ENCODE measurements at places on chromosomes 4 and X.

GRCh38 chr4:1790005-1790404 lies 3.1 kb upstream of the FGFR3 start:
- no peak for DNase-seq

DNA sequence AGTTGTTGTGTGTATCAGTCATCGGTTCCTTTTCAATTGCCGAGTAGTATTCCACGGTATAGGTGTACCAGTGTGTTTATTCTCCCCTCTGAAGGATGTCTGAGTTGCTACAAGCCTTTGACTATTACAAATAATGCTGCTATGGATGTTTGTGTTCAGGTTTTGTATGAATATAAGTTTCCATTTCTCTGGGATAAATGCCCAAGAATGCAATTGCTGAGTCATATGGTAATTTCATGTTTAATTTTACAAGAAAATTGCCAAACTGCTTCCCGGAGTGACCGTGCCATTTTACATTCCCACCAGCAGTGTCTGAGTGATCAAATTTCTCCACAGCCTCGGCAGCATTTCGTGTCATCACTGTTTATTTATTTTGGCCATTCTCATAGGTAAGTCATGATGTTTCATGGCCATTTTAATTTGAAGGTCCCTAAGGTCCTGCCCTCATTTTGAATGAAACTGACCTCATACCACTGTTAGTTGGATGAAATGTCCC lies 73.9 kb downstream of the IRF2 start:
- DNase-seq: no peak

GRCh38 chrX:126580877-126581276 lies 28.3 kb upstream of the DCAF12L1 start:
- no peak for DNase-seq

- DNase-seq: no peak
Measured at GRCh38 chr4:111605111-111605510, 540.1 kb upstream of the FAM241A start.

DNA sequence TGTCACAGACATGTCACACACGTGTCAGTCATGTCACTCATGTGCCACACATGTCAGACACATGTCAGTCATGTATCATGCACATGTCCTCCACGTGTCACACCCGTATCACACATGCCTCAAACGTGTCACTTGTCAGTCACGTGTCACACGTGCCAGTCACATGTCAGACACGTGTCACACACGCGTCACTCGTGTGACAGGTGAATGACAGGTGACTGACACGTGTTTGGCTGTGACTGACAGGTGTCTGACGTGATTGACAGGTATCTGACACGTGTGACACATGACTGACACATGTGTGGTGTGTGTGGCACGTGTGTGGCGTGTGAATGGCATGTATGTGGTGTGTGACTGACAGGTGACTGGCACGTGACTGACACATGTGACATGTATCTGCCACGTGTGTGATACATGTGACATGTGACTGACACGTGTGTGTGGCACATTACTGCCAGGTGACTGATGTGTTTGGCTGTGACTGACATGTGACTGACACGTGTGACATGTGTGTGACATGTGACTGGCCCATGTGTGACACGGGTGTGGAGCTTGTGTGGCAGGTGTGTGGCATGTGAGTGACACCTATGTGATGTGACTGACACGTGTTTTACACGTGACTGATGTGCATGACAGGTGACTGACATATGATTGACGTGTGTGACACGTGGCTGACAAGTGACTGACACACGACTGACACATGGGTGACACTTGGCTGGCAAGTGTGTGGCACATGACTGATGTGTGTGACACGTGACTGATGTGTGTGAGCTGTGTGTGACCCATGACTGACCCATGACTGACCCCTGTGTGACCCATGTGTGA lies 90.7 kb upstream of the GPC3 start:
- no peak for DNase-seq

GRCh38 chrX:16643176-16643575 lies 6.8 kb upstream of the S100G start:
- DNase-seq: no peak

DNA sequence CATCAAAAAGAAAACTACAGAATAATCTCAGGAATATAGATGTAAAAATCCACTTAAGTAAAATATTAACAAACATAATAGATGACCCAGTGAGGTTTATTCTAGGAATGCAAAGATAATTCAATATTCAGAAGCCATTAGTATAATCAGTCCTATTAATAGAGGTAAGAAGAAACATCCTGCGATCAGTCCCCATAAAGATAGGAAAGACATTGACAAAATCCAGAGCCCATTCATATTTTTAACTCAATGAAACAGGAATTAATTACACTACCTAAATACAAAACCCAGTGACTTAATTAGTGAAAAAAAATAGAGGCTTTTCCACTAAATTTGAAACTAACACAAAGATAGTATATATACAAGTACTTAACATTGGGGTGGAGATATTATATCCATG lies 321.4 kb upstream of the INTU start:
- DNase-seq: no peak

GRCh38 chr4:75287738-75288517 lies 226.3 kb downstream of the RCHY1 start:
- DNase-seq: no peak

DNA sequence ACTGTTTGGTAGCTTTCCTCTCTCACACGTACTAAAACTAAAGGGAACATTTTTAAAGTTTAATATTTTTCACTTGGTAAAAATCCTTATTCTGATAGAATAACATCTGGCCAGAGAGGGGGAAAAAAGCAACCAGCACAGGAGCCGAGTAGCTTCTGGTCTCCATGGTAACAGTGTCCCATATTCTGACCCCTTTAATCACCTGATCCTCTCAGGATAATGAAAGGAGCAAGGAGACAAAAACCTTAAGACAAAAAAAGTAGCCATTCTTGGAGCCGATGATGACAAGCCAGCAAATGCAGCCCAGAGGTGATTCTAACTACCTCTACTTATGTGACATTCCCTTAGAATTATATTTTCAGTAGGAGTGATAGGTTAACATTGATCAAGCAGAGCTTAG lies 126.6 kb downstream of the SLC39A8 start:
- DNase-seq: no peak

GRCh38 chr4:7045961-7046921 lies 3.1 kb downstream of the TADA2B start:
- DNase-seq: no peak

GRCh38 chrX:153964105-153964504 lies 7.5 kb downstream of the HCFC1 start:
- DNase-seq: no peak

- no peak for DNase-seq
Measured at GRCh38 chr4:187608001-187608421, 387.6 kb upstream of the ZFP42 start.

- DNase-seq: peak; percentile 42
Measured at GRCh38 chrX:119729408-119730201, 28.8 kb upstream of the SOWAHD start.

GRCh38 chr4:81698538-81699296 lies 227.0 kb upstream of the RASGEF1B start:
- DNase-seq: no peak

- DNase-seq: no peak
Measured at GRCh38 chr4:55330241-55330640, 15.8 kb upstream of the SRD5A3 start.

DNA sequence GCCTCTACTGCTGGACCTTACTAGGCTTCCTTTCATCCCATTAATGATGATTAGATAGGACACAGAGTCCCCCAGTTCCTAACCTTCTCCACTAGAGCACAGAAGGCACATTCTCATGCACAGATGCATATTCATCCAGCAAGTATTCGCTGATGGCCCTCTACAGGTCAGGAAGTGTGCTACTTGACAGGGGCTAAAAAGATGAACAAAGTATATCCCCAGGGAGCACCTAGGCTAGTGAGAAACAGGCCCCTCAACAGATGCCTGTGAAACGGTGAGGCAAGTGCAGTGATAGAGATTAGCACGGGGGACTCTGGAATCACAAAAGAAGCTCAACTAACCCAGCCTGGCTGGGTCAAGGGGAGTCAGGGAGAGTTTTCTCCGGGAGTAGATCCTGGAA lies 95.8 kb downstream of the MGST2 start:
- no peak for DNase-seq

DNA sequence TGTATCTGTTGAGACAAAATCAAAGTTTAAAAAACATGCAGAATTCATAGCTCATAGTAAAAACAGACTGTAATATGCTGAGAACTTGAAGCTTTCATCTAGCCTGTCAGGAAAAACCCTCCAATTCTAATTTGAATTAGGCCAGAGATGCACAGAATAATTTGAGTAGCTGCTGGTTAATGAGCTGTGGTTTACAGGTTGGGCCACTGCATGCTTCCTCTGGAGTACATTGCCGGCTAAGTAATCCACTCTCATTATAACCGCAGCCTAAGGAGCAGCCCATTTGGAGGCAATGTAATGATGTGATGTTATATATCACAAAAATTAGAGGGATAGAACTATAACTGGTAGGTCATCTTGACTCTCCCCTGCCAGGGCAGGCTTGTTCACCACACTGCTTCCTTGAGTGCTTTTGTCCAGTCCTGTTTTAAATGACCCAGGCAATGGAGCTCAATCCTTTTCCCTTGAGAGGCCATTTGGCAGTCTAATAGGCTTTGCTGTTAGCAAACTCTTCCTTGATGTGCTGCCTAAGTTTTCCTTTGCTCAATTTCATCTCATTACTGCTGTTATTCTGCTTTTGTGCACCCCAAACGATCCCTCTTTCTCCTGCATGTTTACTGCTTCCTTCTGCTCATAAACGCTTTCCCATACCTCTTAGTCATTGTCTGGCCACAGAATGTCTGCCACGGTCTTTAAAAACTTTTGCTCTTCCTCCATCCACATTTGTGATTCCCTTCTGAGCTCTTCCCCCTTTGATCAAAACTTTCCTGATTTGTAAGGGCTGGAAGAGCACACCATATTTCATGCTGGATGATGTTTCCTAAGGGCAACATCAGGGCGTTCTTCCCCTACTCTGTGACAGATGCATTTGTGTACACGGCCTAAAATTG lies 230.9 kb downstream of the C4orf33 start:
- no peak for DNase-seq

- no peak for DNase-seq
Measured at GRCh38 chr4:11228530-11228929, 200.2 kb downstream of the HS3ST1 start.

DNA sequence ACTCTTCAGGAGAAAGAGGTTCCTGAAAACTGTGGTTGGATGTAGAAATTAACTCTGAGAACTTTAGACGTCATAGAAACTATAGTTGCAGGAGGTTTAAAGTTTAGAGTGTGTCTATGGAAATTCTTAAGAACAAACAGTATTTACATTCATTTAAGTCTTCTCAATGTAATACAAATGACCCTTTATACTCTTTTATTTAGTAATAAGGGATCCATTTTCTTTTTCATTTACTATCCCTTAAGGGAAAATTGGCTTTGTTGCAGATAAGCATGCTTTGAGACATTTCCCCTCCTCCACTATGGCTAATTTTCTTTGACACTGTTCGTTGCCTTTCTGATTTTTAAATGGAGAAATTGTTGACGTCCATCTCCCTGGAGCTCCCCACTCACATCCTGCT lies 96.4 kb downstream of the POLA1 start:
- DNase-seq: no peak

GRCh38 chr4:182828360-182829025 lies 88.7 kb downstream of the DCTD start:
- no peak for DNase-seq

- peak; percentile 58 for DNase-seq
Measured at GRCh38 chrX:49166914-49167739, 4.6 kb downstream of the MAGIX start.

GRCh38 chr4:22692736-22693135 lies at the start of gene GBA3:
GBA3 (plus strand) TSS chr4:22692937.
- no peak for DNase-seq

DNA sequence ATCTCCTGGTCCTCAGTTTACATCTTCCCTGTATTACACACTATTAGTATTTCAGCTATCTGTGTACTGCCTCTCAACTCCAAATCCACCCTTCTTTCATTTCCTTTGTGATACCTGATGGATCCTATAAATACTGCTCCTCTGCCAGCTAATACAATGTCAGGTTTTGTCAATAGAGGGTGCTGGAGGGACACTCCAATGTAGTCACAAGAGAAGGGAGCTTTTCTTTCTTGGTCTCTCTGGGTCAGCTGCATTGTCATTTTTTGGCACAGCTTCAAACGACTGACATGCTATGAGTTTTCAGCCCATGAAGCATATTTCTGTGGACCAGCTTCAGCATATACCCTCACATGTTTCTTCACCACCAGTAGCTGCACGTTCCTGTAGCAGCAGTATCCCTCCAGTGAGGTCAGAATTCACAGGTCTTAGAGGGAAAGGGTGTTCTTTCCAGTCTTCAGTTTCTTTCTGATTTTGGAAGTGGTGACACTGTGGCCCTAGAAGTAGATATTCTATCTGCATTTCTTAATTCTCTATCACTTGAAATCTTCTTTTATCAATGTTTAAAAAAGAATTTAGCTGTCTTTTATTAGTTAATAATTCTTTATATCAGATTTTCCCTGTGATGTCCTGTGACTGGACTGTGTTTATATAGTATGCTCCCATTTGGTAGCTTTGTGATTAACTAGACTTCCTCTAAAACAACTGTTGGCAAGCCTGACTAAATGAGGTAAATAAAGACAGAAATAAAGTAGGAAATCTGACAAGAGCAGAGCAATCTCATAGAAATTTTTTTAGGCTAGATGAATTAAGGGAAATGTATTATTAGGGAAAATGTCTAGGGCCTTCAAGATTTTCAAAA lies 60.6 kb downstream of the GABRA2 start:
- DNase-seq: no peak

- DNase-seq: no peak
Measured at GRCh38 chr4:48366611-48367010, 25.3 kb downstream of the SLAIN2 start.

- no peak for DNase-seq
Measured at GRCh38 chr4:114318309-114318708, 280.3 kb upstream of the UGT8 start.

DNA sequence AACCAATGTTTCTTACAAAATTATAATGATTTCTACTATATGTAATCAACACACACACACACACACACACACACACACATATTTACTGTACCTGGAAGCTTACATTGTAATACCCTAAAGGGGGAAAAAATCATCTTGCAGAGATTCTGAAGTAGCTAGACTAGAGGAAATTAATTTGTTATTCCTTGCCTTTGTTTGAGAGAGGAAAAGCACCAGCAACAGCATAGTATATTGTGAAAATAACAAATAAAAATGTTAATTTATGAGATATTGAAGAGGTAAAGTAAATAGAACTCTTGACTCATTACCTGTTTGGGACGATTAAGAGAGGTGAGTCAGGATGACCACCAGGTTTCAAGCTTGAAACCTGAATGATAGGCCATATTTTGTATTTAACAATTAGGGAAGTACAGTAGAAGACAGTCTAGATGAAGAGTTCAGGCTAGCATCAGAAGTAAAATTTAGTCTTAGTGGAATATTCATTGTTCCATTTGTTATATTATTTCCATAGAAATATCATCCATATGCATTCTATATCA lies 873.4 kb upstream of the PCDH10 start:
- DNase-seq: no peak

DNA sequence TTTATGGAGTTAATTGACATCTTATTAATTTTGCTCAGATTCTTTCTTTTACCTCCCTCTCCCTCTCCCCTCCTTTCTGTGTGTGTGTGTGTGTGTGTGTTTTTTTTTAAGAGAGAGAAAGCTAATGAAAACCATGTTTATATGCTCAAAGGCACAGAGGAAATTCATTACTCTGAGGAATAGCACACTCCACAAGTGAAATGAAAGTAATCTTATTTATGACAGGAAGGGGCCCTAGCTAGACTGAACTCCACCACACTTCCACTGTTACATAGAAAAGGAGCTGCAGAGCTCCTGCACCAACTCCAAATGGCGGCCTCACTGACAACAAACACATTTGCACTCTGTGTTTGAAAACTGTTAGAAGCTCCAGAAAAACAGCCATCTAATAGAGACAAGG lies 150.6 kb downstream of the RASL11B start:
- no peak for DNase-seq

- DNase-seq: peak; percentile 76
Measured at GRCh38 chrX:118495958-118496762, 545 bp downstream of the DOCK11 start.
